ENCODE measurements at places on chromosomes 12 and 14.
A peak's percentile ranks its signal among the peaks of the same experiment; 100 is the strongest.

GRCh38 chr12:125208942-125209341, 143.7 kb downstream of the AACS start:
- no peak for DNase-seq

DNA sequence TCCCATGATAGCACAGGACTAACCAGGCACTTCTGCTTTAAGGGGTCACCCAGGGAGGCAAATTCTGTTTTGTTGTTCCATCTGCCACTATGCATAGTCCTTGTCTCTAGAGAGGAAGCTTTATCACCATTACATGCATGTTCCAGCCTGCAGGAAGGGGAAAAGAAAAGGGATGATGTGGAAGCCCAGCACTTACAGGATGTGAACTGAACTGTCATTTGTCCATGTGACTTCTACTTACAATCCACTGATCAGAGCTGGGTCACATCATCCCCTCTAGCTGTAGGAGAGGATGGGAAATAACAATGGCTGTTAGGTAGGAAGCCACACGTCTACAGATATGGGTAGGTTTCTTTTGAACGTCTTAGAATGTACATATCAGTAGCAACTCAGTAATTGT, 203.1 kb downstream of the PTPRO start:
- DNase-seq = no peak

GRCh38 chr12:47082796-47083621, 3.2 kb upstream of the AMIGO2 start:
- no peak for DNase-seq

DNA sequence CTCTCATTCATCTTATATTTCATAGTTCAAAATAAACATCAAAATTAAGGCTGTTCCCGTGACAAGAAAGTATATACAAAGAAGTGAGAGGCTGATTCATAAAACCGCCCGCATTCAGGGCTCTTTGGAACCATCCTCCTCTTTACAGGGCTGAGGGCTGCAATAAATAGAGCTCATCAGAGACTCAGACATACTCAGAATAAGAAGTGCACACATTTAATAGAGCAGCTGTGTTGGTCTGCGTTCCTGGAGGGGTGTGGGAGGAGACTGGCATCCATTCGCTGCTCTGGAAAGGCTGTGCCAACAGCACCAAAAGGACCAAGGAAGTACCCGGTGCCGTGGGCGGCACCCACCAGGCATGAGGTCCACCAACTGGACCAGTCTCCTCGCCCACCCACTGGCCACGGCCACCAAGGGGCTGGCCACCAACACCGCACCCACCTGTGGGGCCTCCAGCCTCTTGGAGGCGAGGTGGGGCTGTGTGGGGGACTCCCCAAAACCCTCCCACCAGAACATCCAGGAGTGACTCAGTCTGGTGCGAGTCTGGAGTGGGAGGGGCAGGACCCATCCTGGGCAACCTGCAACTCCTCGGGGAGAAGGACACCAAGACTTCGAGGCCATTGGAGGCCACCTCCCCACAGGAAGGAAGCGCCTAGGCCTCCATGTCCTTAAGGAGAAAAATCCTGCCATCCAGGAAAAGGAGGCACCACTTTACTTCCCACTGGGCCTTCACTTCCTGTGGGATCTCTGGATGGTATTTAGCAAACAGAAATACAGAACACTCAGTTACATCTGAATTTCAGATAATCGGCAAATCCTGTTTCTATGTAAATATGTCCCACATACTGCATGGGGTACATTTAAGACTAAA, 32.7 kb downstream of the VCPKMT start:
- DNase-seq = no peak

GRCh38 chr12:39144613-39145061, 239.2 kb upstream of the CPNE8 start:
- DNase-seq = no peak

DNA sequence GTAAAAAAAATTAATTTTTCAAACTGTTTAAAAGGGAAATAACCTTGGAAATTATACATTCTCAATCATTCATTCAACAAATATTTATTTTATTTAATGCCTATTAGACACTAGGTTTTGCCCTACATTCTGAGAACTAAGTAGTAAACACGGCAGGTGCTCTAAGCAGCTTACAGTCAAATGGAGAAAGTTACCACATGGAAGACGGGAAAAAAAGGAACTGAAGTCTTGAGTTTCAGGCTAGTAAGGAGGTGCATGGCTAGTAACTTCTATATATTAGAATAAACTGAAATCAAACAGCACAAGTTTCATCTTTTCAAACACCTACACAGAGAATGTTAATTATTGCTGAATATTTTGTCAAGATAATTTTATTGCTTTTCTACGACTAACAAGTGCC, 52.9 kb downstream of the C12orf42 start:
- no peak for DNase-seq

DNA sequence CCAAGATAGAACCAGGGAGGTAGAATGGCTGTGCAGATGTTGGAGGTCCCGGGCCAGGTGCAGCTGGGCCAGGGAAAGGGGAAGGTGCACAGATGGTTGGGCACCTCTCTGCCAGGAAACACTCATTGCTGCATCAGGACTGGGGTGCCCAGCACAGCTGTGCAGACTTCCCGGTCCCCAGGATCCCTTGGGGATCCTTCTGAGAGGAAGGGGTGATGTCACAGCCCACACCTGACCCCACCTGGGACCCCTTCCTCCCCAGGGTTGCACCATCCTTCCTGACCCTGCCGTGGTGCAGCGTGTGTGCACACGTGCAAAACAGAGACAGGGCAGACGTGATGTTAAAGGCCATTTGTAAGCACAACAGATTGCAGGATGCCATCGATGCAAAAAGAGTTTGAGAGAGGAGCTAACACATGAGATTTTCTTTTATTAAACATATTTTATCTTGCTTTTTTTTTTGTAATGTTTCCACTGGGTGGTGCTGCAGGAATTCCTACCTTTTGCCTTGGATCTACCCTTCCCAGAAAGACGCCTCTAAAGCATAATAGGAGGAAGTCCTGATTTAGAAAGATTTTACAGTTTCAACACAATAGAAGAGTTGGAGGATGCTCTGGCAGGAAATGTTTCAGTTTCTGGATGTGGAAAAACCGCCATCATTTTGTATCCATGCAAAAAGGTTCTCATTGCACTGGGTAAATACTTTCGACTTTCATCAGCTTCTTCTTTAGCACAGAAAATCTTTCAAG, 14.8 kb downstream of the ELK3 start:
- DNase-seq = no peak

GRCh38 chr14:102819747-102820330, 42.6 kb downstream of the TRAF3 start:
- no peak for DNase-seq

- no peak for DNase-seq
Observed at GRCh38 chr14:68145036-68145435, 325.5 kb downstream of the RAD51B start.

- no peak for DNase-seq
Observed at GRCh38 chr12:121189619-121190155, 20.2 kb upstream of the P2RX4 start.

DNA sequence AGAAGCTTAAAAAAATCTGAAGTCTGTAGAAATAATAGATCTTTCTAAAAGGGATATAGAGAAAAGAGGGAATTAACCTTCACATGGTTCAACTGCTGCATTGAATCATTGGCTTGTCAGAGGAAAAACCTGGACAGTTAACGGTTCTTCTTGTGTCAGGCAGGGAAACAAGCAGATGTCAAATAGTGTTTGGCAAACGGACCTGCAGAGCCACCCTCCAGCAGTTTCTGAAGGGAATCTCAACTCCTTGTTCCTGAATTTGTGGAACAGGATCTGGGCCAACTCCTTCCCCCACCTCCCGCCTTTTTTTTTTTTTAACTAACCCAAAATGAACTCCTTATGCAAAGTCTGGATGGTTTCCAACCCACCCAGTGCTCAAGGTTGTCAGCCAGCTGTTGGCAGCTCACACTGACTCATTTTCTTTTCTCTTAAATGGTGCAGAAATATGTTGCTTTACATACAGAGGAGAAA, 187.3 kb downstream of the CAND1 start:
- no peak for DNase-seq

DNA sequence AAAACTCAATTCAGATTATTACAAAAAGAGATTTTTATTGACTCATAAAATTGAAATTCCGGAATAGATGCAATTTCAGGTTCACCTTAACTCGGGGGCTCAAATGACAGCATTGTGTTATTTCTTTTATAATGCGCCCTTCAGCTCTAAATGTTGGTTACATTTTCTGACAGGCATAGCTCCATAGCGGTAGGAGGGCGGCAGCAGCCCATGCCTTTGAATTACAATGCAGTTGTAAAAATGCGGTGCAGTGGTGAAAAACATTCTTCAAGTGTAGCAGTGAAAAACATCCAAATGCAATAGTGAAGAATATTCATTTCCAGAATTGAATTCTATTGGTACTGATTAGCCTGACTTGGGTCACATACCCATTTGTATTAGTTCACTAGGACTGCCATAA, 215.3 kb upstream of the PKP2 start:
- DNase-seq = no peak

- no peak for DNase-seq
Observed at GRCh38 chr12:29026419-29026818, 122.7 kb upstream of the FAR2 start.

DNA sequence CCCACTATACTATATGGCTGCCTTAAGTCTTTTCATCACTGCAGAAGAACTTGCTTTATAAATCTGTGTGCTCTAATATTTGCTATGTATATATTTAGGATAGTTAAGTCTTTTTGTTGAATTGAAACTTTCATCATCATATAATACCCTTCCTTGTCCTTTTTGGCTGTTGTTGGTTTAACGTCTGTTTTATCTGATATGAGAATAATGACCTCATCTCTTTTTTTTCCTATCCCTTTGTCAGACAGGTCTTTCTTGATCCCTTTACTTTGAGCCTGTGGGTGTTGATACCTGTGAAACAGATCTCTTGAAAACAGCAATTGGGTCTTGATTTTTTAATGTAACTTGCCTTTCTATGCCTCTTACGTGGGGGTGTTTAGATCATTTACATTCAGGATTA, 316.3 kb downstream of the TMTC2 start:
- DNase-seq = no peak

GRCh38 chr12:28882444-28882843, 266.6 kb upstream of the FAR2 start:
- no peak for DNase-seq

GRCh38 chr12:27979145-27979544, 6.6 kb upstream of the PTHLH start:
- no peak for DNase-seq

GRCh38 chr12:95169368-95169767, 47.9 kb downstream of the FGD6 start:
- DNase-seq = no peak

DNA sequence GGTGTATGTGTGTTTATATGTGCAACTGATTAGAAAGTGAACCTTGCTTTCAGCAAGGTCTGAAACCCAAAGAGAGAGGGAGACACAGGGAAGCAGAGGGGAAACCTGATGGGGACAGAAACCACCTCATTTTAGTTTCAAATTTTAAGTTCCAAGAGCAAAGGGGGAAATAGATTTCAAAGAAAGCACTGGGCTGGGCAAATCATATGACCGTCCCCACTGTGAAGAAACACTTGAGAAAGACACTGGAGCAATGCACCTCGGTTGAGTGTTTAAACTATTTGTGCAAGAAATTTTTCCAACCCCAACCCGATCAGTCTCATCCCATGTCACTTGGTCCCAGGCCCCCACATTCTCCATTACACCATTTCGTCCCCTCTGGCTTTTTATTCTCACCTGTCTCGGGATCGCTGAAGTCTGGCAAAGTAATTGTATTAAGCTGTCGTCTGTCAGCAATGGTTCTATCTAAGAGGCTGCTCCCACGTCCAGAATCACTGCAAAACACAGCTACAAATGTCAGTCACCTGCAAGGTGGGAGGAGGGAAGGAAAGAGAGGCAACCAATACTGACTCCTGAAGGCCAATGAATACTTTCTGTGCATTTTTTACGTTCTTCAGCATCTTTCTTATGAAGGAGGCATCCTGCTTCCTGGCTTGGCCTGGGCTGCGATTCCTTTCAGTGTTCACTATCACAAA, 205.7 kb downstream of the TTC7B start:
- DNase-seq = no peak

DNA sequence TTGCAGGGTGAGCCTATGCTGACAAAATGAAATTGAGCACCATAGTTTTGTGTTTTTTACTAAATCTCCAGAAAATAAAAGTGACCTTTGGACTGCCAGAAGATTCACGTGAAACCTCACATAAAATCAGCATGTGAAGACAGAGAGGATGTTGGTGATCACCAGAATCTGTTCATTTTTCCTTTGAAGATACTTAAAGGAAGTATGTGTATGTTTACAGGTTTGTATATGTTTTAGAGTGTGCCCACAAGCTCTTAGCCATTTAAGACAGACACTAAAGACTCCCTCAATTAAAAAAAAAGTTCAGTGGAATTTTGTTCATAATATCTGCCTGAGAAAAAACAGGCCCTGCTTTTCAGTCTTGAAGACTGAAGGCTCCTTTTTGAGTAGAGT, 25.9 kb downstream of the DDX47 start:
- no peak for DNase-seq

- DNase-seq = no peak
Observed at GRCh38 chr12:130938186-130938585, 15.5 kb upstream of the ADGRD1 start.

- DNase-seq = no peak
Observed at GRCh38 chr14:68359837-68360552, 432.9 kb downstream of the ZFP36L1 start.

- DNase-seq = peak; percentile 4
Observed at GRCh38 chr12:111596985-111597830, 1.9 kb downstream of the ATXN2 start.

DNA sequence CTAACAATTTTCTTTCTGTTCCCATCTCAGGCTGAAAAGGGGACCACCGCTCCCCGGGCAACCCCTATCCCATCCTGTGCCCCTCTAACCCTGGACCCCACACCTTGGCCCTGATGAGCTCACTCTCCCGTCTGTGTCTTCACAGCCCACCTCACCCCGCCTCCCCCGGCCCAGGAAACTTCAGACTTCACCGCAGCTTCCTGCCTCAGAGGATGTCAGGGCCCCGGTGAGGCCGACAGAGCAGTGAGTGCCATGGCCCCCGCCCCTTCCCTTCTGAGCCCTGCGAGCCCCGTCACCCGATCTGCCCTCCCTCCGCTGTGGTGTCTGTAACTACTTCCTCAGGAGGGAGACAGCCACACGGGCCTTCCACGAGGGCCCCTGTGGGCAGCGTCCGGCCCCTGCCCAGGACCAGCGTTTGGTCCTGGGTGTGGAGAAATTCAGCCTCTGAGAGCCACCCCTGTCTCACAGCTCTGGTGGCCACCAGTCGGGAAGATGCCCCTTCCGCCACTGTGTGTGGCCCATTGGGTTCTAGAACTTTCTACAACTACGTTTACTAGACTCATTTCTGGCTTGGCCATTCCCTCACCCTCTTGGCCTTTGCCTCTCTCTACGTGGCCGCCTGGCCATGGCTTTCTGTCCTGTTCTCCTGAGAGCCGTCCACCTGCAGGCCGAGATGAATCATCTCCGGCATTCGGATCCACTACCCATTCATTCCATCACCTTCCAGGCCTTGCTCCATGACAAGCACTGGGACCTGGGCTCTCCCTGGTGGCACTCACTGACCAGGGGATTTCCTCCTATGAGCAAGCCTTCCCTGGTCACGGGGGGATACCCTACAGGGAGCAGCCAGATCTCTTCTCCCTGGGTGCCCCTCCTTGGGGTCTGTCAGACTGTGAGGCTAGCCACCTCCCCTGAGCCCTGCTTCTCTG, 3.4 kb downstream of the RHOF start:
- DNase-seq = no peak

- no peak for DNase-seq
Observed at GRCh38 chr12:3218228-3219171, 141.3 kb downstream of the TSPAN9 start.

GRCh38 chr14:97978341-97978740, 1181.2 kb downstream of the VRK1 start:
- DNase-seq = peak; percentile 60

GRCh38 chr14:99757331-99758070, 35.7 kb upstream of the EML1 start:
- no peak for DNase-seq

GRCh38 chr12:7512553-7512952, 9.0 kb upstream of the CD163 start:
- no peak for DNase-seq
